SK-N-DZ (cell line): ENCODE measurements at places on chromosomes 4 and X.

DNA sequence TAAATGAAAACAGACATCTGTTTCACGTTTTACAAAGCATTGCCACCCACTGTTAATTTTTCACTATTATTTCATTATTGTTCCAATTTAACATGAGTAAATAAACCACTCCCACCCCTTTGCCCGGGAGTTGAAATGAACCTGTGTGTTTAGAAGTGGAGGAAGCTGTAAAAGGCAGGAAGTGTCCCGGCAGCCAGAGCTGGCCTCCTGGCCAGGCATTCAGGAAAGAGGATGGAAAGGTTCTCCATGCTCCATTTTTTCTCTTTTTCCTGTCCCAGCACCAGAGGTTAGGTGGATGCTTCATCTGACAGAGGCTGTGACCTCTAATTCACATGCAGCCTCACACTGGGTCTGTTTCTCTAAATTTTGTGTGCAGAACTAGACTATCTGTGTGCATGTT, 55.5 kb upstream of the LNX1 start:
- DNase-seq = no peak

DNA sequence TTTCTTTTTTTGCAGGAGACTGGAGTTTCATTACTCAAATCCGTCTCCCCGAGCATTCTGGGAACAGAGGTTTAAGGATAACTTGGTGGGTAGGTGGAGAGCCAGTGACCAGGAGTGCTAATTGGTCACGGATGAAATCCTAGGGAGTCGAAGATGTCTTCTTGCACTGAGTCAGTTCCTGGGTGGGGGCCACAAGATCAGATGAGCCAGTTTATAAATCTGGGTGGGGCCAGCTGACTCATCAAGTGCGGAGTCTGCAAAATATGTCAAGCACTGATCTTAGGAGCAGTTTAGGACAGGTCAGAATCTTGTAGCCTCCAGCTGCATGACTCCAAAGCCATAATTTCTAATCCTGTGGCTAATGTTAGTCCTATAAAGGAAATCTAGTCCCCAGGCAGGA, 741.3 kb downstream of the PCDH7 start:
- no peak for DNase-seq

DNA sequence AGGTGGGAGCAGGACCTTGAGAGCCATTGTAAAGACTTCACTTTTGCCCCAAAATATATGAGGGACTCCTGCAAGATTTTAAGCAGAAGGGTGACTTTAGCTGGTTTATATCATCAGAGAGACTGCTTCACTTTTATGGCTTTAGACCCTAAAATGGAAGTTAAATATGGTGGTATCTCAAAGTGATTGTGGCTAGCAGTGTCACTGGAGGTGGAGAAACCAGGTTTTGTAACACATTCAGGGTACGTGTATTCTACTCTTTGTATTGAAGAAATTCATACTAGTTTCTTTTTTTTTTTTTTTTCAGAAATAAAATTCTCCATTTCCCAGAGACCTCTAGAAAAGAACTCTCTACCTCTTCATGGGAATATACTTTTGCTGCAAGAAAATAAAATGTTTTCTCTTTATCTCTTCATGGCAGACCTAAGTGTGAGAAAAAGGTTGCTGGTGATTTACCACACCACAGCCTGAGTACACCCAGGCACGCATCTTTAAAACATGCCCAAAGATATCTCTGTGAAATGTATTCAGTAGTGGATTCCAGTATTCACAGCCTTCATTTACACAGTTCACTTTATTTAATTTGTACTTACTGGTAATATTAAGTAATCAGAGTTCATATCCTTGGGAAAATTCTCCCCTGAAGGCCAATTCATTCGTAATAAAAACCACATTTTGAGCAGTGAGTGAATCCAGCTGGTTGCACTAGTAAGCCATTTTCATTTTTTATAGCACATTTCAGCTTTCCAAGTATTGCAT, 74.3 kb upstream of the GUCY1A1 start:
- no peak for DNase-seq

GRCh38 chr4:51843309-51844152, 578 bp downstream of the DCUN1D4 start:
- DNase-seq = no peak

- no peak for DNase-seq
Observed at GRCh38 chrX:55794405-55794804, 76.9 kb downstream of the RRAGB start.

DNA sequence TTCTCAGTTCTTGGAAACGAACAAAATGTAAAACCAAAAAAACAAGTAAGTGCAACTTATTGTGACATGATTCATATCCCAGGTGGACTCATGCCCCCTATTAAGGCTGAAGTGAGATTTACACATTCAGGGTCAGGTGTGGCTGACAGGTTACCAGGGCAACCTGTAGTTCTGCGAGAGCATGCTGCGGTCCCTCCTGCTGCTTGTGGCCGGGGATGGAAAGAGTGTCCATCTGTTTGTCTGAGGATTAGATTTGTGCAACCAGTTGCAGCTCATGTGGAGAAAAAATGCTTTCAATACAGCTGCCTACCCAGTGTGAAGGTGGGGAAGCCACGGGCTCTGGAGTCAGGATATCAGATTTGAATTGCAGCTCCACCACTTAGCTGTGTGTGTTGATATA, 78.8 kb downstream of the FAM184B start:
- DNase-seq = no peak

- no peak for DNase-seq
Observed at GRCh38 chr4:185589067-185589836, 53.9 kb upstream of the PDLIM3 start.

DNA sequence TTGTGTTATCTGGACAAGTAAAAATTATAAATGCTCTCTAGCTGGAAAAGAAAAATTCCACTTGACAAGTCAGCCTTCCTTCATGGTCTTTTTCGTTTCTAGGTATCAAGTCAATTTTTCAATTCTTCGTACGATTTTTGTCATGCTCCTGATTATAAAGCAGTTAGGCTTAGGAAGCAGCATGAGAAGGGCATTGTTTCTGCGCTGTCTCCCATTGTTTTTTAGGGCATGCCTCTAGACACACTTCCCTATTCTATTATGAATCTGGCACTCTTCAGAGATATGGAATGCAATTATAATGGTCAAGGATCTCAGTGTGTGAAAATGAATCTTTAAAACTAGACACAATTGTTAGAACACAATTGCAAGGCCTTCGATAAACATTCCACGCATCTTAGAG, 164.1 kb upstream of the FAT1 start:
- DNase-seq = no peak

DNA sequence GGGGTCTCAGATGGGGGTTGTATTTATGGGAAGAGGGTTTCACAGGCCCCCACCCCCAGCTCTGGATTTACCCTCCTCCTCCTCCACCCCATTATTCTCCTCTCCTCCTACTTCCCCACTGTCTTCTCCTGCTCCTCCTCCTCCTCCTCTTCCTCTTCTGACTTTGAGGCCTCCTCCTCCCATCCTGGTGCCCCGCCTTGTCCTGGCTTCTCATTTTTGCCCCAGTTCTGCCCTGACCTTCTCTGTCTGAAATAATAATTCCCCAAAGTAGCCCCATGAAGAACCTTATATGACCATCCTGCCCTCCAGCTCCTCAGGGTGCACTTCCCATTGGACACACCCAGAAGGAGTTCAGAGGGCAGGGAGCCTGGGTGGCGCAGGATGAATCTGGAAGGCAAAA, 351.4 kb upstream of the GATB start:
- DNase-seq = no peak

DNA sequence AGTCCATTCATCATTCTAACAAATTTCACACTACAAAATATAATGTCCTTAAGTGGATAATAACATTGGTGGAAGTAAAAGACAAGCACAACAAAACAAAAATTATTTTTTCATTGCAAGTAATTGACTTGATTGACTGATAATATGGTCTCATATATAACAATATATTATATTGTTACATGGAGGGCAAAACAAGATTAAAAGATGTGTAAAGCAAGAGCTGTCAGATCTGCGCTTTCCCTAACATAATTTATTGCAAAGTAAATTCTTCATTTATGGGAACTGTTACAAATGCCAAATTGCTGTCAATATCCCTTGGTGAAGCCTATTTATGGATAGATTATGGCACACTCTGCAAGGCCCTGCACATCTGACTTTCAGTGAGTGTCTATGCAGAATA, 233.6 kb downstream of the PCDH7 start:
- no peak for DNase-seq

- DNase-seq = no peak
Observed at GRCh38 chrX:149853925-149854324, 27.1 kb upstream of the MAGEA8 start.

DNA sequence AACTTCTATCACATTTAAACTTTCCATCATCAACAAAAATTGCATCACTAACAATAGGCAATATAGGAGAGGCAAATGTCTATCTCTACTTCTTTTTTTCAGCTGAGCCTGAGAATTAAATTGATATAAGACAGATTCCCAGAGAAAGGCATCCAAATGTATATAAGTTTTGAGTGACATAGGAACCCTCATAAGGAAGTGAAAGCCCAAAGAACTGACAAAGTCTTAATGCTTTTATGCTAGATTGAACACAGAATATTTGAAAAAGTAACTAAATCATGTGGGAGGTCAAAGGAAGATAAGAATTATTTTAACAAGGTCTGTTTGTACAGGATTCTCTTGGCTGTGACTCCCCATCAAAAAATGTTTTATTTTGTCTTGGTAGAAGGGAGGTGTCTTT, 714.9 kb downstream of the GRXCR1 start:
- DNase-seq = no peak

GRCh38 chr4:183384516-183384915, 59.9 kb upstream of the CDKN2AIP start:
- no peak for DNase-seq
